ENCODE measurements at places on chromosomes 13 and 19.

DNA sequence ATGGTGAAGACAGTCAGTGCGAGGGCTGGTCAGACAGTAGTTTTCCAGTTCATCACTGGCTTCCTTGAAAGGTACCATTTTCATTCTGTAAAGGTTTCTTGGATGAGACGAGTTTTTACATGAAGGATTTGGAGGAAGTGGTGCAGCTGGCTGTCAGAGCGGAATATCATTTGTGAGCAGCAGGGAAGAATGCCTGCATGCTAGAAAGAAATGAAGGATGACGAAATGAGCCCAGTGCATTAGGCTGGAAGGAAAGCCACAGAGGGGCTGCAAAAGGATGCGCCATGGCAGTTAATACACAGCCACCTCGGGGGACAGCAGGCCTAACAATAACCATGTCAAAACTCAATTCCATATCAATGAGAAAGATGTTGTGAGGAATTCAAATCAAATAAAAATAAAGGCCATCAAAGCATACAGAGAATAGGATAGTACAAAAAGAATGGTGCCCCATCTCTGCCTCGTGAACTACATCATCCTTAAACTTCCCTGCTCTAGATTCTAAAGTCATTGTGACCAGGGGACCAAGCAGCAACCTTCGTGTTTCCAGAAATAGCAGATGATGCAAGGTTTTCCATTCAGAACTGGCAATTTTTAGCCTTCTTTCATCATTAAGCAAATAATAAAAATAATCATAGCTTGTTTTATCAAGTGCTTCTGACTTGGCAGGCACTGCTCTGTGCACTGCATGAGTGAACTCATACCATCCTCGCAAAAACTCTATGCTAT is 504.2 kb downstream of the RFC3 start:
- DNase-seq, result no peak

DNA sequence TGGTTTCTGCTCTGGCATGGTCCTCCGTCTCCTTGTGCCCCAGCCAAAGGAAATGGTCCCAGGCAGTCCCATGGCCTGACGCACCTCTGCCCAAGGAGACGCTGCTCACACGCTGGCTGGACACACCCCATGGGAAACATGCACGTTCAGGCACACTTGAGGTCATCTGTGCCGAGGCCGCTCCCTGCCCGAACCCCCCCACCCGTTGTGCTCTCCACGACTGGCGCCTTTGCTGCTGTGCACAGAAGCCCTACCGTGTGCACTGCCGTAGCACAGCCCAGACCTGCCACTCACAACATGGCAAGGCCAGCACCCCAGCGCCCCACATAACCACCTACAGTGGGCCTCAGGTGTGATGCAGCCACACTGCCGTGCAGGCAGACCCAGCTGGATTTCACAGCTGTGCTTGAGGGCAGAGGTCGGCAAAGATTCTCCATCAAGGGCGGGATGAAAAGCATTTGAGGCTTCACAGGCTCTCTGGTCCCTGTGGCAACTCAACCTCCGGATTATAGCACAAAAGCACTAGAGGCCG is 65.7 kb downstream of the SPACA7 start:
- no peak for DNase-seq

DNA sequence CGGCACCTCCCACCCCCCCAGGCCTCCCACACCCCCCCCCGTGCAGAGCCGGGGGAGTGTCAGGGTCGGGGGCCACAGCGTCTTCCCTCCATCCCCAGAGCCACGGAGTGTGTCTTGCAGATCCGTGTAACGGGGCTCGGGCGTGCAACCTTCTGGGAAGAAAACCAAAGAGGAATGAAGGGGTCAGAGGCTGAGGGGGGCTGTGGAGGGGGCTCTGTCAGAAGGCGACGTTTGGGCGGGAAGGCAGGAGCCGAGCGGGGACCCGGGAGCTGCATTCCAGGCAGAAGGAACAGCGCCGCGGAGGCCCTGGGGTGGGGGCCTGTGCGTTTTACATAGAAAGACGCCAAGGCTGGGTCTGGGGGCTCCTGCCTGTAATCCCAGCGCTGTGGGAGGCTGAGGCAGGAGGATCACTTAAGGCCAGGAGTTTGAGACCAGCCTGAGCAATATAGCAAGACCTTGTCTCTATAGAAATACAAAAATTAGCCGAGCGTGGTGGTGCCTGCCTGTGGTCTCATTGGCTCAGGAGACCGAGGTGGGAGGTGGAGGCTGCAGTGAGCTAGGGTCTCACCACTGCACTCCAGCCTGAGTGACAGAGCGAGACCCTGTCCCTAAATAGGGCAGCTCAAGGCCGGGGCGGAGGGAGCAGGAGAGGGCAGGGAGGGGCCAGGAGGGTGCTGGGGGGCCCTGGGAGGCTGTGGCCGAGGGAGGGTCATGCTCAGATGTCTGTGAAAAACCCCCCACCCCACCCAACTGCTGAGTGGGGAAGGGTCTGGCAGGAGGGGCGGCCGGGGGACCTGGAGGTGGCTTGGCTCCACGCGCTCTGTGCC is 27.8 kb downstream of the ARID3A start:
- no peak for DNase-seq

DNA sequence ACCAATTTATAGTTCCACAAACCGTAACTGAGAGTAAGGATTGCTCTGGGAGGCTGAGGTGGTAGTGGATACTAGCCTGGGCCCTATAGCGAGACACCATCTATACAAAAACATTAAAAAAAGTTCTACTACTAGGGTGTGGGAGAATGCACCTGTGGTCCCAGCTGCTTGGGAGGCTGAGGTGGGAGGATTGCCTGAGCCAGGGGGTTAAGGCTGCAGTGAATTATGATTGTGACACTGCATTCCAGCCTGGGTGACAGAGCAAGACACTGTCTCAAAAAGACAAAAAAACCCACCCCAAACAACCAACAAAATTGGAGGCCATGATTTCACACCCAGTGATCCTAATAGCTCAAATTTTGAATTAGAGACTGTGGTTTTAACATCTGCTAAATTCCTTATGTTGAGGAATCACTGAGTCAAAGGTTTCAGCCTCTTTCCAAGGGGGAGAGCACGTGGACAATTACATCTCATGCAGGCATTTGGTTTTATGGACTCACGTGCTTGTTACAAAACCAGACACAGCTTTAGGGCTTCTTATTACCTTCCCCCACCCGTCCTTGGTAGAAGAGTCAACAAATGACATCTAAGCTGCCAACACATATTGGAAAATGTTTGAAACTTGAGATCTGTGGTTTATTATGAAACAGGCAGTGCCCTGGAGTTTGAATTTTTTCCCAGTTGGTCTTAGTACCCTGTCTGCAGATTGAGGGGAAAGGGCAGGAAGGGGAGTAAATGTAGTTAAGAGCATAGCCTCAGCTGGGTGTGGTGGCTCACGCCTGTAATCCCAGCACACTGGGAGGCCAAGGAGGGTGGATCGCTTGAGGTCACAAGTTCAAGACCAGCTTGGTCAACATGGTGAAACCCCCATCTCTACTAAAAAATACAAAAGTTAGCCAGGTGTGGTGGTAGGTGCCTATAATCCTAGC is 18.5 kb downstream of the CYP2A6 start:
- DNase-seq, result no peak

DNA sequence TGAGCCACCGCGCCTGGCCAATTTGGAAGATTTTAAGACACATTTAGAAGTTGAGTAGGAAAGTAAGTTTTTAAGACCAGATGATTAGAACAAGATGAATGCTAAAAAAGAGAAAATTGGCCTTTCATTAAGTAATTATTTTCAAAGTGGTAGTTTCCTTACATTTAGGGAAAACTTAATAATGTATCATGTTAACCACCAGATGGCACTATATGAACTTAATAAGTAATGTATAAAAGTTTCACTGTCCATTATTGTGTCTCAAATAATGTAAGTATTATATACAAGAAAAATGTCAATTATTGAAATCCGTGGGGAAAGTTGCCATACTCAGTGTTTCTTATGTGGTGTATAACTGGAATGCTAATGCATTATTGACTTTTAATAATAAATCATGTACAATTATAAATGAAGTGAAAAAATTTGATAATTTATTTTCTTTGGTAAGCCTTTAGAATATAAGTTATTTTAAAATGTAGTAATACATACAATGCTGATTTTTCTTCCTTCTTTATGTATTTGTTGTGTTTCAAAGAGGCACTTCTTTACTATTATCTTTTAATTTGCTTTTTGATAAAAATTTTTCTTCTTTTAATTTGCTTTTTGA is 29.2 kb downstream of the COG6 start:
- DNase-seq, result no peak

GRCh38 chr13:50386541-50387050 is 371.4 kb downstream of the KCNRG start:
- DNase-seq, result no peak

- no peak for DNase-seq
Measured at GRCh38 chr19:16442386-16443276, 29.1 kb downstream of the EPS15L1 start.

- DNase-seq, result no peak
Measured at GRCh38 chr13:95714142-95714832, 37.3 kb downstream of the DNAJC3 start.

DNA sequence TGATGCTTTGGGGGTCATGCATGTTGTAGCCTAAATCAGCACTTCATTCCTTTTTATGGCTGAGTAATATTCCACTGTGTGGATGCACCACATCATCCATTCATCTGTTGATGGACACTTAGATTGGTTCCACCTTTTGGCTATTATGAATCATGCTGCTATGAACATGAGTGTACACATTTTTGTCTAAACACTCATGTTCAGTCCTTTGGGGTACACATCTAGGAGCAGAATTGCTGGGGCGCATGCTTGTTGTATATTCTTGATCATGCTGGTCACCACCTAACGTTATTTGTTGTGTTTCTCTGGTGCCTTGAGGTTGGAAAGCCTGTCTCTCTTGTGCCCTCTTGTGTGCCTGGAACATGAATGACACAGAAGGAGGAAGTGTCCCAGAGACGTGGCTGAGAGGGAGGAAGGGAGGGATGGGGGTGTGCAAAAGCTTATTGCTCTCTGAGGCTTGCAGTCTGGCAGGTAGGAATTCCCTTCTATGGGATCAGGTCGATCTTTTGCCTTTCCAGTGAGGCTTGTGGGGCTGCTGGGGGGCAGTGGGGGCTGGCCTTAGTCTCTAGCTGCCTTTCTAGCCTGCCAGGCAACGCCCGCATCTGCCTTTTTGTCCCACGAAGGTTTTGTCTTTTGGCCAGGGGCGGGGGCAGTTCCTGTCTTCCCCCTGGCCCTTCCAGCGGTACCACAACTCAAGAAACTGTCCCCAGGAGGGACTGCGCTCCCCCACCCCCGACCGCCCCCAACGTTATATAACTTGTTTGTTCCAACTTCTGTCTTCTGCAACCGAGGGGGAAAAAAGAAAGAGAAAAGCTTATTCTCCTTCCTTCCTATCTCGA is 7.6 kb downstream of the KLHL26 start:
- no peak for DNase-seq

DNA sequence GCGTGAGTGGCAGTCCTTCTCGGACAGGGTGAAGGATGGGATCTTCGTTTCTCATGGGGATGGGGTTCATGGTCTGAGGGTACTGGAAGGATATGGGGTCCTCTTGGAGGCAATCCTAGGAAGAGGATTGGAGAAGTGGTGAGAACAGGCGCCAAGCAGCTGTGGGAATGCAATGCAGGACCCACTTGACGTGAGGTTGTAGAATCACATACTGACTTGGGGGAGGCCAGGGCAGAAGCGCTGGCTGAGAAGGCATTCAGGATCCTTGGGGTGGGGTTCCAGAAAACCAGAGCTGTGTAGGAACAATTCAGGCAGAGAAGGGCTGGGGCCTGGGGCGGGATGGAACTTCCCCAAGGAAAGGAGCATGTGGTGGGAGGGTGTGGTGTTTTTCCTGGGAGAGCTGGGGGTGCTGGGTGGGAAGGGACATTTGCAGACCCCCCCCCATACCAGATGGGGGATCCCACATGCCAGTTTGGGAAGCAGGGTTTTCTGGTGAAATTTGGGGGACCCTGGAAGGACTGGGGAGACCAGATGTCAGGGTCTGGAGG is 852 bp downstream of the KLK1 start:
- DNase-seq, result no peak

DNA sequence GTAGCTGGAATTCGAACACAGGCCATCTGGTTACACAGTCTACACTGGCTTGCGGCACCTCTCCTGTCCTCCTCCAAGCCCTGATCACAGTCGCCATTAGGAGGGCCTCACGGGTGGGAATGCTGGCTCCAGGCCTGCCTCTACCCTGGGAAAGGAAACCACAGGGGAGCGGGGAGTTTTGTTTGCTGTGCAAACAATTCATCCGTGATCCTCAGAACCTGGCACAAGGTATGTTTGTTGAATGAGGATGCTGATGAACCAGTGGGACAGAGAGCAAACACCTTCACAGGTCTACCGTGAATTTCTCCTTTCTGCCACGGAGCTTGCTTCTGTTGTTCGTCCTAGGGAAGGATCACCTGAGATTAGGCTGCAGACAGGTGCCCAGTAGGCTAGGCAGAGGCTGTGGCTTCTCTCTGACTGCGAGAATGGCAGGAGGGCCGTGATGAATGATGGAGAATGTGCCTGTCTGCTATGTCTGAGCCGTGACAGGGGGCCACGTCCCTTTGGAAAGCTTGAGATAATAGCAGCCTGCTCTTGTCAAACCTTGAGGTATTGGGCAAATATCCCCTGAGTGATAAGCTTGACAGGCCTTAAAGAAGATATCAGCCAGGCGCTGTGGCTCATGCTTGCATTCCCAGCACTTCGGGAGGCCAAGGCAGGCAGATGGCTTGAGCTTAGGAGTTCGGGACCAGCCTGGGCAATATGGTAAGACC is 36.7 kb downstream of the PIN1 start:
- no peak for DNase-seq

DNA sequence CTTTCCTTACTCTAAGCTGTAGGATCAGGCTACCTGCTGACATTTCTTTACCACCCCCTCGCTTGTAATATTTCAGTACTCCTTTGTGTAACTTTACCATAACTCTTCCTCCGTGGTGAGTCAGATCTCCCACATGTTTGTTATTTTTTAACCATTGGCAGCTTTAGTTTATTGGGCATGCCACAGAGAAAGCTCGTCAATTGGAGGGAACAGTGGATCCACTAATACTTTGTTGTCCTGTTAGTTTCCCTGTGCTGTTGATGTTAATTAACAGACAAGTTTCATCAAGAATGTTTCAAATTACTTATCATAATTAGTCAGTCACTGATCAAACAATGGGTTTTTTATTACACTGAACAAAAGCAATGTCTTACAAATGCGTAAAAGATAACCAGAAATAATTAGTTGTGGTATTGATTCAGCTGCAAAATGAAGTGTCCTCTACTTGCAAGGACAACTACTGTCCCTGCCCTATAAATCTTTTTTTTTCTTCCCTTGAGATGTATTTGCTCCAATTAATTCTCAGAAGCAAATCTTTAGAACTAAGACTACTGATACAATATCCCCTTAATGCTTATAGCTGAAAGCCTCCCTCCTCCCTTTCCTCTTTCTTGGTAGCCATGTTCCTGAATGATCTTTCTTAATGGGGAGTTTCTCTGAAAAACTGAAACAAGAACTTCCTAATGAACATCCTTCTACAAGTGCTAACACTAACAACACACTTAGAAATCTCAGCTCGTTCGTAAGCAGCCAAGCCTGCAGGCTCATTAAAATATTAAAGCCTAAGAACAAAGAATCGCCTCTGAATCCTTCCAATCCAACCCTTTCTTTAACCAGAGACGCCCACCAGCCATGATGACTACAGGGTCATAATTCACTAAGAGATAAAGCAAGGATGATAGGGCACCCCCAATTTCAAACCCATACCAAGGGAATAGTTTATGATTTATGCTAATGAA is 22.2 kb downstream of the EFNB2 start:
- no peak for DNase-seq

- no peak for DNase-seq
Measured at GRCh38 chr13:94218537-94218936, 260.9 kb downstream of the DCT start.

All from activated naive CD4-positive, alpha-beta T cell treated with anti-CD3 and anti-CD28 coated beads, Interleukin-2, amount 50 U/mL, for 16 hours (primary cell).